Common myeloid progenitor, CD34-positive (primary cell): ENCODE measurements at places on chromosomes 1 and 21.

GRCh38 chr21:42353623-42354022 lies 2.8 kb upstream of the TFF2 start:
- no peak for DNase-seq

- no peak for DNase-seq
Observed at GRCh38 chr1:8013800-8014199, 12.3 kb downstream of the ERRFI1 start.

DNA sequence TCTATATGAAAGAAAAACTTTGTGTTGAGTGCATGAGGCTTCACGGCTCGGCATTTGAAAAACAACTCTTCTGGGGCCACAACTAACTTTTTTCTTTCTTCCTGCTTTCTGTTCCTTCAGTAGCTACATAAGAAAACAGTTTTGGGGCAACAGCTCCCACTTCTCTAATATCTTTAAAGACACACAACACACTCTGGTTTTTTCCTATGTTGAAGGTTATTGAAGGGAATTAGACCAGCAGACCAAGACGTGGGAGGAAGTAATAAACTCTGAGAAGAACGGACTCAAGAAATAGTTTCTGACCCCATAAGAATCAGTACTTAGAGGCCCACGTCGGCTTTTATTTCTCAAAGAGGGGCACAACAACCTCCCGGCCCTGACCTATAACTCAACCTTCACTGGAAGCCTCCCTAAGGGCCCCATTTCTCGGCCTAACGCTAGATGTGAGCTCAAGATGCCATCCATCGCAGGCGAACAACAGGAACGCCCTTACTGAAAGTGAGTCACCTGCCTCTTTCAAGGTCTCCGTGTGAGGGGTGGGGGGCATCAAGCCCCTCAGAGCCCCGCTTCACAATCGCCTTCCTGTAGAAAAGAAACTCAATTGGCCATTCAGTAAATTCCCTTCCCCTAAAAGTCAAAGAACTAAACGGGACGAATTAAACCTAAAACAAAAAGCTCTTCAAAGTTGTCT lies 844 bp downstream of the ZMYM6 start:
- DNase-seq: peak; percentile 74

DNA sequence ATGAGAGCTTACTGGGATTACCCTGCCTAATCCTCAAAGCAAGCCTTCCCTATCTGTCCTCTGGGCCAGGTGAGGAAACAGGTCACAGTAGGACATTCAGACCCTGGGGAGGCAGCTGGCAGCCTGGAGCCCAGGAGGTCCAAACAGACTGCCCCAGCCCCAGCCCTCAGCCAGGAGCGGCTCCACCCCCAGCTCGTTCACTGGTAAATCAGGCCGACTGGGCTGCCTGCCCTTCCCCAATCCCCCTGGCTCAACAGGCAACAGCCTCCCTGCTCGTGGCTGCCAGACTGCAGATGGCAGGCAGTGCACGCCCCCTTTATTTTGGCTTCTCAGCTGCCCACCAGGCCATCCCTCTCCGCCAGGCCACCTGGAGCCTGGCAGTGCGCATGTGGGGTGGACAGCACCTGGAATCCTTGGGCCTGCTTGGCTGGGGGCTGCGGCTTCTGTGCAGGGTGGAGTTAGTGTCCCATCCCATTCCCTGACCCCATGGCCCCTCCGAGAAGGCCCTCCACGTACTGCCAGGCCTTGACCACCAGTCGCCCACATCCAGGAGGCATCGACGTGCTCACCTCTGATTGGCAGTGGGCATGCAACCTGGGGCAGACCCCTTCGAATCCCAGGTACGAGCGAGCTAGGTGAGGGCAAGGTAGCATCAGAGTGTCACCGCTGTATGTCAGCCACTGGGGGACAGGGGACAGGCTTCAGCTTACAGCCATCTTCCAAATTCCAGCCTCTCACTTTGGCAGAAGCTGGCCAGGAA lies 11.2 kb upstream of the ZNF670 start:
- no peak for DNase-seq
